ENCODE measurements at places on chromosomes 11 and 22.

- no peak for DNase-seq
Observed at GRCh38 chr11:65882120-65883057, 2.8 kb downstream of the CTSW start.

DNA sequence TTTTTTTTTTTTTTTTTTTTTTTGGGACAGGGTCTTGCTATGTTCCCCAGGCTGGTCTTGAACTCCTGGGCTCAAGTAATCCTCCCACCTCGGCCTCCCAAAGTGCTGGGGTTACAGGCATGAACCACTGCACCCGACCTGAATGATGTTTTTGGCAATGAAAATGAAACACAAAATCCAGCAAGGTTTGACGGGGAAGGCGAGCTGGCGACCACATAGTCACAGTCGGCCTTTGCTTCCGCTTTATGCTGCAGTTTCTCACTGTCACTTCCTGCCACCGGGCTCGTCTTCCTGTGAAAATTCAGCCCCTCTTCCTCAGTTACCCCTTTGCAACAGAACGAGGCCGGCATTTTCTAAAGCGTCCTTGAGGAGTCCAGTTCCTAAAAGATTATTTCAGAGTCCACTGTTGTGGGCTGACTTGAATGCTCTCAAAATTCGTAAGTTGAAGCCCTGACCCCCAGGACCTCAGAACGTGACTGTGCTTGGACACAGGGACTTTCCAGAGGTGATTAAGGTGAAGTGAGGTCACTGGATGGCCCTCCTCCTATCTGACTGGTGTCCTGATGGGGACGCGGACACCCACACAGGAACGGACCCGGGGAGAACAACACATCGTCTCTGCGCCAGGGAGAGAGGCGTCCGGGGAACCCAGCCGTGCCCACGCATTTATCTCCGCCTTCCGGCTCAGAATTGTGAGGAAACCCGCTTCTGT lies 2.9 kb upstream of the BID start:
- peak; percentile 44 for DNase-seq

- no peak for DNase-seq
Observed at GRCh38 chr11:81655351-81655750, 1078.3 kb downstream of the FAM181B start.

DNA sequence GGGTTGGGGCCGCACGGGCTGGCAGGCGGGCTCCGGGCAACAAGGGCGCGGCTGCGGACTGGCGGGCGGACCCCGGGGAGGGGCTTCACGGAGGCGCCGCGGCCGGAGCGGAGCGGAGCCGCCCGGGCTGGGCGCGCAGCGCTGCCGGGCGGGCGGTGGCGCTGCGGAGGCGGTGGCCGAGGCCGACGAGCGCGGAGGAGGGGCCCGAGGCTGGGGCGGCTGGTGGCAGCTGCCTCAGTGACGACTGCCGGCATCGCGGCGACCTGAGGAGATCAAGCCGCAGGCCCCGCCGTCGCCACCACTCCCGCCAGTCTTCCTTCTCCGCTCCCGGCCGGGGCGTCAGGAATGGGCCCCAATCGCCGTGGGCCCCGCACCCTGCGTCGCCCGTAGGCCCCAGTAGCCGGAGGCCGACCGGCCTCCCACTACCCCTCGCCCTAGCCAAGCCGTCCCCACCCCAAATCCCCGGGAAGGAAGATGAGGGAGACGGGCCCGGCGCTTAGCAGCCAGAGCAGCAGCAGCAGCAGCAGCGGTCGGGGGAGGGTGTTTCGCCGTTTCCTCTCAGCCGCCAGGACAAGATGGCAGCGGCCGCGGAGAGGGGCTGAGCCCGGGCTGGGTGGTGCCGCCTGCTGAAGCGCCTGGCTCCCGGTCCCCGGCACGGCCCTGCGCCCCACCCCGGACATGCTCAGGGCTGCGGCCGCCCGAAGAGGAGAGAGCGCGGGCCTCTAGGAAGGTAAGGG lies at the start of gene HIPK3:
TSS of gene HIPK3 (plus strand) at position 222 of the 737 bp plus-strand sequence.
- peak; percentile 38 for DNase-seq

DNA sequence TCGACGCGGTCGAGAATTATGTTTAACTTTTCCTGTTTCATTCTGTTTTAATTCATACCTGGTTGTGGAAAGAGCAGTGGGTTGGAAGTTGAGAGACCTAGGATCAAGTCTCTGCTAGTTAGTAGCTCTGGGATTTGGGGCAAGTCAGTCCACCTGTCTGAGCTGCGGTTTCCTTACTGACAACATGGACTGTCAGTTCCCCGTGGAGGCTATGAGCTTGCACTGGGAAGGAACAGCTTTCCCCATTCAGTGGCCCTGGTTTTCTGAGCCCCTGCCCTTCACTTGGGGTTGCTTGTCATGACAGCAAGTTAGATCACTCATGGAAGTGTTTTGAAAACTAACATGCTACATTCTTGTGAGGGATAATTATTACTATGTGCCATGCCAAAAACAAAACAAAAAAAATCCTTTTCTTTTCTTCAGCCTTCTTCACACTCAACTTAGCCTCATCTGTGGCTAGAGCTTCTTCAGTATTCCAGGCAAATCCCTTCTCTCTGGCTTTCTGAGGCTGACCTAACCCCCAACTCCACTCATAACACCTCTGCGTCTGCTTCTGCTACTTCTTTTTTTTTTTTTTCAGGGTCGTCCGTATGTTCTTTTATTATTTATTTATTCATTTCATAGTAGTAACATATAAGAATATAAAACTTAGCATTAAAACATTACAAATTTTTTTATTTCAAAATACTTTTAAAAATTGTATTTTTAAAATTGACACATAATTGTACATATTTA lies 43.0 kb upstream of the ZBED5 start:
- no peak for DNase-seq

GRCh38 chr22:19845054-19845722 lies 9.5 kb downstream of the GNB1L start:
- no peak for DNase-seq

DNA sequence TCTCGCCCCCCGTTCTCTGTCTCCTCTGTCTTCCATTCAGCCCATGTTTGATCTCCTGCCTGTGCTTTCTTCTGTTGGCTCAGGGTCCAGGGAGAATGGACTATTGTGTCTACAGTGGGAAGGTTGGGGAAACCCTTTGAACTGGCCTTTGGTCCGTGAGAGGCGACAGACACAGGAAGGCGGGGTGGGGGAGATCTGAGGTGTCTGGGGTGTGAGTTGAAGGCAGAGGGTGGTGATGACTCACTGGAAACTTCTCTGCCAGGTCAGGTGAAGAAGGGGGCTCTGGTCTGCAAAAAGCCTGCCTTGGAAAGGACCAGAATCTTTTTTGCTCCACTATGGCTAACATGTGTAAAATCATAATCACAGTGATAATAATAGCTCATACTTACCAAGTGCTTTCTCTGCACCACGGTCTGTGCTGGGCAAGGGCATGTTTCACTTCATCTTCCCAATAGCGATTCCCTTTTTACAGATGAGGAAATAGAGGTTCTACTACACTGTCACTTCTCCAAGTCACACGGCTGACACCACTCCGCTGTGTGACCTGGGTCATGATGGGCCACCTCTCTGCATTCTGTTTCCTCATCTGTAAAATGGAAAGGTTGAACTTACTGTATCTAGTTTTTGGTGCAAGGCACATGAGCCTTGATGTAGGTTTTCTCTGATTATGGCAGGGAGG lies 99.8 kb upstream of the ALX4 start:
- no peak for DNase-seq

DNA sequence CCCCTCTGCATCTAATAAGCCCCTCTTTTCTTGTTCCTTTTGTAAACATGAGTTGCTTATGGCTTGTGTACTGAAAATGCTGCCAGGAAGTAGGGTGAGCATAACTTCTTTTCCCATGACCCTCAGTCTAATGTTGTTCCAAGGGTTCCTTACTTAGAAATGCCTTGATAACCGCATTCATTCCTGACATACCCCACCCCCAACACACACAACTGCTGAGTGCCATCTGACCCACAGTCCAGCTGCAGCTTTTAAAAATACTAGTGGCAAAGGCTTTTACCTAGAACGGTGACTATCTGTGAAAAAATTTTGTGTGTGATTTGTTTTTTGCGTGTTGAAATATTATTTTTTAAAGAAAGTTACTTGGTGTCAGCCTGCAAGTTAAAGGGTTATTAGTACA lies 52.6 kb downstream of the ARHGAP42 start:
- DNase-seq, result no peak

DNA sequence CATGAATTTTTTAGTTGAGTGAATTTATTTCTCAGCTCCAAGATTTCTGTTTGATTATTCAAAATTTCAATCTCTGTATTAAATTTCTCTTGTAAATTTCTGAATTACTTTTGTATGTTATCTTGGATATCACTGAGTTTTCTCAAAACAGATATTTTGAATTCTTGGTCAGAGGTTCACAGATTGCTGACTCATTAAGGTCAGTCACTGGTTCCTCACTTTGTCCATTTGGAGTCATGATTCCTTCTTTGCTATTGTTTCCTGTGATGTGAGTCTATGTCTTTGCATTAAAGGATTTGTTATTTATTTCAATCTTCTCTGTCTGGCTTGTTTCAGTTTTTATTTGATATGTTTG lies 10.2 kb upstream of the IL17RA start:
- DNase-seq, result no peak

- DNase-seq, result no peak
Observed at GRCh38 chr11:112785719-112786118, 175.5 kb upstream of the NCAM1 start.

GRCh38 chr11:128574576-128575011 lies 12.8 kb downstream of the ETS1 start:
- no peak for DNase-seq

GRCh38 chr11:118079491-118079890 lies 2.6 kb downstream of the TMPRSS4 start:
- DNase-seq, result no peak

GRCh38 chr11:10622957-10623791 lies 54.7 kb upstream of the LYVE1 start:
- no peak for DNase-seq

GRCh38 chr11:128766591-128767081 lies 72.8 kb downstream of the FLI1 start:
- DNase-seq, result no peak

- peak; percentile 55 for DNase-seq
Observed at GRCh38 chr11:58577555-58578135, 1.2 kb upstream of the ZFP91 start.

- no peak for DNase-seq
Observed at GRCh38 chr22:37742376-37743171, 45.7 kb downstream of the TRIOBP start.

DNA sequence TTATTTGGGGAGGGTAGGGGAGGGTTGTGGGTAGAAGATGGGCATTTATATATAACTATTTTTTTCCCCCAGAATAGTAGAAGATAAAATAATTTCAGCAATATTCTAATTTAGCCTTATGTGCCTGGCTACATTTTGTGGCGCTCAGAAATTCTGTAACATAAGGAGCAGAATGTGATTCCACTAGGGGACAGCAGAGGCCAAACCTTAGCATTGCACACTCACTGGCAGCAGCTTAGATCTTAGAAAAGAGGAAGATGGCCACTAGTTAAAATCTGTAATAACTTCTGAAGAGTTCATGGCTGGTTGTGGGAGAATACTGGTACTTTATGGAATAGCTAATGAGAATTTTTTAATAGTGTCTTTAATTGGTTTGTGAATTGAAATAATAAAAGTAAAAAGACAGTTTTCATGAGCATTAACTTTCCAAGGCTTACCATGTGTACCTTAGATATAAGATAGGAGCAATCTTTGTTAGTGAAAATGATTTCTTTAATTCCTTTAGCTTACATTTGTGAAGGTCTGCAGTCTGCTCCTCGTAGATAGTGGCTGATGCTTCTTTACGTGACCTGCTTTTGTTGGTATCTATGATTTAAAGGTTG lies 33.1 kb downstream of the DDX10 start:
- DNase-seq, result no peak

DNA sequence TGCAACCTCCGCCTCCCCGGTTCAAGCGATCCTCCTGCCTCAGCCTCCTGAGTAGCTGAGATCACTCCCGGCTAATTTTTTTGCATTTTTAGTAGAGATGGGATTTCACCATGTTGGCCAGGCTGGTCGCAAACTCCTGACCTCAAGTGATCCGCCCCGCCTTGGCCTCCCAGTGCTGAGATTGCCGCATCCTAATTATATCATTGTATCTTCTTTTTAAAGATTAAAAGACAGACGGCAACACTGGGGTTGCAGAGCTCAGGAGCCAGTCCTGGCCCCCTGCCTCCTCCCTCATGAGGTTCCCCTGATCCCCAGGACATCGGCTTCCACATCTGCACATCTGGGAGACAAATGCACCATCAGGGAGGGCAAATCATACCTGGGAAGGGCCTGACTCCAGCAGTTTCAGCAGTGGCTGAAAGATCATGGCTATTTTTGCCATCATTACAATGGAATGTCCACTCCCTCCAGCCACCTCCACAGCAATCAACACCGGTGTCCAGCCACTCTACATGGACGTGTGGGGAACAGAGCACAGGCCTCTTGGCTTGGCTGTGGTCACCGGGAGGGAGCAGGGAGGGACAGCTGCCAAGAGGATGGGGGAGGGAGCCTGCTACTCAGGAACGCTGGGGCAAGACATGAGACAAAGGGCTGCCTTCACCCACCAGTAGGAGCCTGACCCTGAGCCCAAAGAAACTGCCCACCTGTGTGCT lies 9.2 kb upstream of the CELSR1 start:
- DNase-seq, result no peak

DNA sequence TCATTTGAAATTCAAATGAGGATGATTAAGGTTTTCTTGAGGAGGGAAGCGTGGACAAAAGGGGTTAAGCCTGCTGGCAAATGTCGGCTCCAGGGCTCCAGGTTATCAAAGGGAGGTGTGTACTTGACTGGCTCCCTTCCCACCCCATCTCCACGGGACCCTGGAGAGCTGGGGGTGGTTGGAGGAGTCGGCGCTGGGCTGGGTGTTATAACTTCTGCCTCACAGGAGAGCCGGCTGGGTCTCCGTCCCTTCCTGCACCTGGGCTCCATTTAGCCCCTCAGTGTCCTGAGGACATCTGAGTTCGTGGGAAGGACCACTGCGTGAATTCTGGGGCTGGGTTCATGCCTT lies 15.6 kb downstream of the POU2F3 start:
- DNase-seq, result no peak

- no peak for DNase-seq
Observed at GRCh38 chr11:79486242-79486984, 45.6 kb upstream of the TENM4 start.

DNA sequence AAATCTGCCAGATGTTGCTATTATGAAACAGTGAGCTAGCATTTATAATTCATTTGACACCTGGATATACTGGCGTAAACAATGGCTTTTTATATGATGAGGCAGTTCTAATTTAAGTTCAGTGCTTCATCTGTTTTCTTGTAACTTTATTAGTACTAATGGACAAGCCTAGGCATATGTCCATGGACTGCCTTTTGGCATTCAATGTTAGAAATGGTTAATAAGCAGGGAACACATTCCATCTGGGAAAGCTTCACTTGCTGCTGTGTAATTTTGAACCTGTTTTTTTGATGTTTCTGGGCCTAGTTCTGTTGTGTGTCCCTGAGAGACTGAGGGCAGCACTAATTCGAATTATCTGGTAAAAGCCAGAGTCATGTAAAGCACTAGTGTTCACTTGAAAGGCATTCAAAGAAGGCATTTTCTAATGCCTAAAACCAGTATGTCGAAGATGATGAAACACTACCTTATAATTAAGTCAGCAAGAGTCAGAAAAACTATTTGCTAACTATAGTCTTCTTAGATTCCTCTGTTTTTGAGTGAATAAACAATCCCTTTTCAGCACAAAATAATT lies 138.5 kb downstream of the SWAP70 start:
- DNase-seq, result no peak

GRCh38 chr22:48736593-48737460 lies 1090.8 kb downstream of the BRD1 start:
- DNase-seq, result no peak

All from stimulated activated CD8-positive, alpha-beta memory T cell treated with anti-CD3 and anti-CD28 coated beads, Interleukin-15, amount 100 ng/mL, for 1 hour (primary cell).